ENCODE measurements at places on chromosomes 1 and 21. TPM values are rescaled to one million over a fixed set of nuclear protein-coding genes. Genes with fewer than 3 reads are reported as not detected.

ARTN gene
- total RNA-seq, result 1.9 TPM

PLA2G2A gene
- total RNA-seq, result not detected

LEFTY2 gene
- total RNA-seq, result not detected

DYNLT5 gene
- total RNA-seq, result 2.8 TPM

OLFML2B gene
- total RNA-seq, result 84.0 TPM

GBP7 gene
- total RNA-seq, result not detected

HMGCS2 gene
- total RNA-seq, result not detected

TRIM63 gene
- not detected for total RNA-seq

CDC42 gene
- 432 TPM for total RNA-seq

C1orf115 gene
- 0.49 TPM for total RNA-seq

OR2T33 gene
- not detected for total RNA-seq

SLAMF9 gene
- not detected for total RNA-seq

SLFNL1 gene
- 0.65 TPM for total RNA-seq

AIM2 gene
- total RNA-seq, result not detected

RAB42 gene
- total RNA-seq, result 14.6 TPM

FAM131C gene
- total RNA-seq, result 0.65 TPM

MASP2 gene
- not detected for total RNA-seq

ANXA9 gene
- 0.16 TPM for total RNA-seq

NECTIN4 gene
- 0.12 TPM for total RNA-seq

MSH4 gene
- total RNA-seq, result 0.12 TPM

RLF gene
- 34.4 TPM for total RNA-seq

OR2M3 gene
- total RNA-seq, result under 0.01 TPM

RHD gene
- total RNA-seq, result not detected

ACKR1 gene
- total RNA-seq, result not detected

SV2A gene
- total RNA-seq, result 23.8 TPM

CD244 gene
- total RNA-seq, result not detected

SPRR2E gene
- total RNA-seq, result not detected

OR2G3 gene
- total RNA-seq, result not detected

ACTA1 gene
- not detected for total RNA-seq

LENEP gene
- not detected for total RNA-seq

All from hair follicle dermal papilla cell (primary cell).